Panc1 (cell line): ENCODE measurements at places on chromosomes 2 and 18.
A peak's percentile ranks its signal among the peaks of the same experiment; 100 is the strongest.

GRCh38 chr2:234345921-234346320 lies 151.0 kb downstream of the ARL4C start:
- no peaks in the 10 kb centered on the region; the same call in 1 of the 2 replicates for H3K4me1 ChIP-seq
- H3K36me3 ChIP-seq: no peaks in the 10 kb centered on the region
- no peak for DNase-seq
- H3K27me3 ChIP-seq: no peaks in the 10 kb centered on the region

- H3K4me1 ChIP-seq: no peaks in the 10 kb centered on the region
- no peak overlapping the region for H3K4me3 ChIP-seq
- no peaks in the 10 kb centered on the region for H3K36me3 ChIP-seq
Measured at GRCh38 chr2:221370076-221370856, 201.8 kb downstream of the EPHA4 start.

GRCh38 chr2:238242731-238243495 lies 3.1 kb upstream of the HES6 start:
- H3K4me3 ChIP-seq: no peak overlapping the region
- no peaks in the 10 kb centered on the region for H3K36me3 ChIP-seq
- DNase-seq: no peak
- no peaks in the 10 kb centered on the region for H3K4me1 ChIP-seq
- H3K27me3 ChIP-seq: no peaks in the 10 kb centered on the region

- no peak overlapping the region for H3K4me3 ChIP-seq
- H3K36me3 ChIP-seq: no peaks in the 10 kb centered on the region
- H3K4me1 ChIP-seq: no peaks in the 10 kb centered on the region
- DNase-seq: no peak
- peaks cover 26% of the 10 kb centered on the region for H3K27me3 ChIP-seq
Measured at GRCh38 chr18:13211534-13211933, 7.0 kb upstream of the LDLRAD4 start.

DNA sequence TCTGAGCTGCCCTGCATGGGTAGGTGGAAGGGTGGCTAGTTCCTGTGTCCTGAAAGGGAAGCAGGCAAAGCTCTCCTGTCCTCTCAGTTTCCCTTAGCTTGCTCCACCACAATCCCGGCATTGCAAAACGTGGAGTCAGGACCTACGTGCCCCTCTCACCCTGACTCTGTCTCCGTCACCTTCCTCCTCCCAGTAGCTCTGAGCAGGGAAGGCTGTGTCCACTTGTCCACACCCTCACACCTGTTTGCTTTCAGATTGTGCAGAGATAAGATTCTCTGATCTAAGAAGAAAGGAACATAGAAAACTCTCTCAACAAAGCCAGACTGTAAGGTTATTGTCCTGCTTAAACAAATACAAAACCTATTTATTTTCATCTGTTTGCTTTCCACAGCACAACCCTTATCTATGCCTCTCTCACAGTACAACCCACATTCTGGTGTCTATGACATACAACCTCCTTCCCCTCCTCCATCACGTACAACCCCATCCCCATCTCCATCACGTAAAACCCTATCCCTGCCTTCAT lies 79.0 kb downstream of the ALPK2 start:
- no peaks in the 10 kb centered on the region for H3K27me3 ChIP-seq
- no peak for DNase-seq
- H3K27ac ChIP-seq: no peak overlapping the region
- no peaks in the 10 kb centered on the region for H3K36me3 ChIP-seq
- no peak overlapping the region for H3K4me3 ChIP-seq

DNA sequence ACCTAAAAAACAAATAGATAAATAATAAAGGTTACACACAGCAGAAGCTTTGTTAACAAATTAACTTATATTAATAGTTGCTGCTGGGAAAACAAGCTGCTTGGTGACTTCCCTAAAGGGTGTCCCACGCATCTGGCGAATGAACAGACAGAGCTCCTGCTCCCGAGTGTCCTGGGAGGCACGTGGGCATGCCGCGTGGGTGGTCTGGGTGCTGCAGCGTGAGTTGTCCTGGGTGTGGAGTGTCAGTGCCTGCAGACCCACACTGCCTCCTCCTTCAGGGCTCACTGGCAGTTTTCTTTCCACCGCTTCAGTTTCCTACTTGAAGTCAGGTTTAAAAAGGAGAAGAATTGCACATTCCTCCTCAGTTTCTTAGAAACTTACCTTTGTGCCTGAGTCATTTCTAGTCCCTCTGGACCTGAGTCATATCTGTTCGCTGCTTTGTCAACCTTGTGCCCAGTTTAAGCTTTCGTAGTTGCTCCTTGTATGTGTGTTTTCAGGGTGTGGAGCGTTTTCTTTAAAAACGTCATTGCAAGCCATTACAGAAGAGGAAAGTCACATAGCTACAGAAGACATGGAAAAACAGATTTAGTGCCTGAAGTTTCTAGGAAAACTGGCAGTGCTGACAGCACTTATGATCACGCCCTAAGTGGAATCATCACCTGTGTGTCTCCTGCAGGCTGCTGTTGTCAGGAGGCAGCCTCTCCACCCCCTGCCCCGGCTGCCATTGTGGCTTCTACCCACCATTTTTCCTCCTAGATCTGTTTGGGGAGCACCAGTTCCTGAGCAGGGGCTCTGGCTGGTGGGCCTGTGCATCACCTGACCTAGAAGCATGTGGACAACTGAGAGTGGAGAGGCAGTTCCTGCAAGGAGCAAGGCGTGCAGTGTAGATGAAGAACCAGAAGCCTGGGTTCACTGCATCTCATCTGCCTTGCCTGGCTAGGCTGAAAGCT lies 24.5 kb downstream of the IMPA2 start:
- no peak overlapping the region for H3K27ac ChIP-seq
- H3K4me3 ChIP-seq: no peak overlapping the region
- no peaks in the 10 kb centered on the region for H3K36me3 ChIP-seq
- no peaks in the 10 kb centered on the region for H3K27me3 ChIP-seq
- DNase-seq: no peak

- peaks cover 2% of the 10 kb centered on the region; the same call in 1 of the 2 replicates for H3K36me3 ChIP-seq
- H3K4me1 ChIP-seq: no peaks in the 10 kb centered on the region
- H3K27ac ChIP-seq: no peak overlapping the region
- H3K27me3 ChIP-seq: no peaks in the 10 kb centered on the region
- DNase-seq: no peak
Measured at GRCh38 chr2:138572318-138572717, 70.7 kb downstream of the SPOPL start.

DNA sequence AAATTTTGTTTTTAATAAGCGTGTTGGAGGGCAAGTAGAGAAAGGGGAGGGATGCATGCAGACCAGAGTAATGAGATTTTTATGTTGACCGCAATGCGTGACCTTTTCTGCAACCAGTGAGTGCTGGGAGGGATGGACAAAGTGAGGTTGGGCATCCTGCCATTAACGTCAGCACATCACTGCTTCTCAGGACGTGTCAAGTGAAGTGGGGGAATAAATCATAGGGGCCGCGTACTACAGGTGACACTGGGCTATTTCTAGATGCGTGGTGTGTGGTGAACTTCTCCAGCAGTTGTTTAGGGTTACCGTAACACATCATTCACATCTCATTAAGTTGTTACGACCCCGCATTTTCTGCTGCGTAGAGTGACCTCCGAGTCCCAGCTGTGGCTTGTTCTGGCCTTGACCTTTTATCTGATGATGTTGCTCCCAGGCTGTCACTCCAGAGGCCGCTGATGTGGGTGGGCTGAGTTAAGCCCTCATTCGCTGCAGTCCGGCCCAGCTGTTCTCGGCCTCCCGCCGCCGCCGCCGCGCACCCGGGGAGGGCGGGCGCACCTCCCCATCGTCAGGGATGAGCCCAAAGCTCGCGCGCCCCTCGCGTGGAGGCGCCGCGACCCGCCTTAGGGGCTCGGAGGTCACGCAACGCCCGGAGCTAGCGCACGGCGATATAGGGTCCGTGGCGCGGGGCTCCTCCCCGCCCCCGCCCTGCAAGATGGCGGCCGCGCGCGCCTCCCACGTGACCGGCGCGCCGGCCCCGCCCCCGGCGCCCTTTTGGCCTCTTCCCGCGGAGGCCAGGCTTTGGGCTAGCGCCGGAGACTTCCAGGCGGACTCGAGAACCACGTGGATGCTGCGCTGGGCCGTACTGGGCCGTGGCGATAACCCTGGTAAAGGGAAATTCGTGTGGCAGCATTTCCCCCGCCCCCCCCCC lies 3.5 kb downstream of the ZCCHC2 start:
- H3K27ac ChIP-seq: peak overlapping the region; percentile 94
- no peaks in the 10 kb centered on the region for H3K27me3 ChIP-seq
- no peak for DNase-seq
- peaks cover 14% of the 10 kb centered on the region for H3K4me1 ChIP-seq

DNA sequence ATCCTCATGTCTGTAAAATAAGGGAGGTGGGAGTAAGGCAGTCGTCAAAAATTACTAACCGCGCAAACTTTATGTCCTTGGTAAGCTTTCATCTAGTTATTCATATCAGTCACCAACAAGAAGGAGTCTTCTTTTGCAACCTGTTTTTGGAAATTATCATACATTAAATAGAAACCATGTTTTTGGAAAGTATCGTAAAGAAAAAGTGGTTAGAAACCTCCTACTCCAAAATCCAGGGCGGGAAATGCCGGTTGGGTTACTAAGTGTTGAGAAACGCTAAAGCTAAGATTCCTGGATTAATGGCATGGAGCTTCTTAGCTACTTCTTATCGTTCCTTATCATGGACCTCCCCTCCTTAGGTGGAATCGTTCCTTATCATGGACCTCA lies 778 bp downstream of the BBS5 start:
- no peaks in the 10 kb centered on the region for H3K4me1 ChIP-seq
- no peaks in the 10 kb centered on the region for H3K27me3 ChIP-seq
- H3K36me3 ChIP-seq: peaks cover 2% of the 10 kb centered on the region; the same call in 1 of the 2 replicates
- H3K27ac ChIP-seq: peak overlapping the region; percentile 80
- no peak for DNase-seq

GRCh38 chr2:38176619-38177021 lies 100.7 kb upstream of the CYP1B1 start:
- no peak overlapping the region for H3K27ac ChIP-seq
- no peaks in the 10 kb centered on the region for H3K36me3 ChIP-seq
- no peak for DNase-seq
- no peaks in the 10 kb centered on the region for H3K4me1 ChIP-seq
- no peak overlapping the region for H3K4me3 ChIP-seq

DNA sequence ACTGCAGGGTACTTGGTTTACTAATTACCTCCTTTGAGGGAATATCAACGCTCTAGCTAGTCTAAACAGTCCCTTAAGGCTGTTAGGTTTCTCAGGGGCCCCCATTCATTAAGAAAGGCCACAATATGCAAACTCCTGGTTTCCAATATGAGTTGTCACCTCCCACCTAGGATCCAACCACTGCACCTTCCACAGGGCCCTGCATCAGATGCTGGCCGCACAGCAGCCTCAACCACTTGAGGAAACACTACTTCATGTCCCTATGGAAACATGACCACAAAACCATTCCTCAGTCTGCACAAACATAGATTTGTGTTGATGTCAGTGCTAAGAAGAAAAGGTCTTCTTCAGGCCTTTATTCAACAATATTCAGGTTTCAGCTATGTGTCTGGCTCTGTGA lies 40.9 kb downstream of the STAT4 start:
- no peak overlapping the region for H3K4me3 ChIP-seq
- H3K4me1 ChIP-seq: no peaks in the 10 kb centered on the region
- H3K36me3 ChIP-seq: no peaks in the 10 kb centered on the region
- H3K27me3 ChIP-seq: peaks cover 2% of the 10 kb centered on the region; the same call in 1 of the 2 replicates
- no peak for DNase-seq

DNA sequence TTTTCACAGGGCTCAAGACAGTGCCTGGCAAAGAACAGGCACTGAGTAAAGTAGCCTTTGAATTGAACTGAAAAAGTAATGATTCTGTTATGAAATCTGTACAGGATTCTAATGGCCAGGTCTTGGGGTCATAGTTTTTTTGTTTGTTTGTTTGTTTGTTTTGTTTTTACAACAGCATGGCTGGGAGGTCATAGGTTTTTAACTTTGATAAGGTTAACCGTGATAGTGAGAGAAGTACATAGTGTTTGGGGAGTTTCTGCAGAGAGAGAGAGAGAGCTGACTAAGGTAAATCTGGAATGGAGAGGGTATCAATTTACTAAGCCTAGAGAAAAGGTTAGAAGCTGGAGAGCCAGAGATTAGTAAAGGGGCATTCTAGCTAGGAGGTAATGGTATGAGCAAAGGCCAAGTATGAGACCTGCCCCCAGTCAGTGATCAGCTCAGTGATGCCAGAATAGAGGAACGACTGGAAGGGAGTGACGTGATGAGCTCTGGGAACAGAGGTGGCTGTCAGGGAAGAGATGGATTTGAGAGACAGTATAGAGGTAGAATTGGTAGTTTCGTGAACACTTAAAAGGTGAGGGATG lies 25.9 kb downstream of the XRCC5 start:
- H3K4me3 ChIP-seq: no peak overlapping the region
- H3K36me3 ChIP-seq: peaks cover 80% of the 10 kb centered on the region
- no peaks in the 10 kb centered on the region for H3K27me3 ChIP-seq
- H3K4me1 ChIP-seq: no peaks in the 10 kb centered on the region

- no peak overlapping the region for H3K27ac ChIP-seq
- H3K36me3 ChIP-seq: no peaks in the 10 kb centered on the region
- no peaks in the 10 kb centered on the region for H3K4me1 ChIP-seq
- DNase-seq: no peak
Measured at GRCh38 chr2:79619442-79619841, 106.6 kb downstream of the CTNNA2 start.

- no peak overlapping the region for H3K4me3 ChIP-seq
- H3K36me3 ChIP-seq: no peaks in the 10 kb centered on the region
- H3K27ac ChIP-seq: no peak overlapping the region
- no peaks in the 10 kb centered on the region for H3K27me3 ChIP-seq
- no peaks in the 10 kb centered on the region for H3K4me1 ChIP-seq
Measured at GRCh38 chr2:68516051-68516955, 48.9 kb downstream of the APLF start.

GRCh38 chr2:60148716-60149115 lies 404.7 kb downstream of the BCL11A start:
- no peaks in the 10 kb centered on the region for H3K4me1 ChIP-seq
- DNase-seq: no peak
- no peak overlapping the region for H3K4me3 ChIP-seq
- H3K27me3 ChIP-seq: peaks cover 4% of the 10 kb centered on the region; the same call in 1 of the 2 replicates
- H3K27ac ChIP-seq: no peak overlapping the region
- no peaks in the 10 kb centered on the region for H3K36me3 ChIP-seq

- H3K27ac ChIP-seq: no peak overlapping the region
- H3K4me3 ChIP-seq: no peak overlapping the region
- no peaks in the 10 kb centered on the region for H3K4me1 ChIP-seq
Measured at GRCh38 chr18:2896990-2897389, 50.2 kb downstream of the EMILIN2 start.

DNA sequence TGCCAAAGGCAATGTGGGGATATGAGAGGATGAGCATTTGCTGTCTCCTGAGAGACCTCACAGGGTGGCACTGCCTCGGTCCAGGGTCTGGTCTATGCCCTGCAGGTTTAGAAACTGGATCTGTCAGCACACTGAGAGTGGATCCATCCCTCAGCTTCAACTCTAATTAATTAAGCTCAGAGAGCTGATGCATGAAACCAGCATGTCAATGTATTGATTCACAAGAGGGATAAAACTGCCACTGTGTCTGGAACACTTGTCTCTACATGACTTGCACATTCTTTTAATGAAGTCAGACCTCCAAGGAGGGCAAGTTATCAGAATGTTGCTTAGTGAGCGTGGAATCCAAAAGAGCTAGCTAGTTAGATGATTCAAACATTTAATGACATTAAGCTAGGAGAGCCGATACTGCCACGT lies 22.5 kb upstream of the POLE4 start:
- H3K4me1 ChIP-seq: no peaks in the 10 kb centered on the region
- no peak for DNase-seq
- no peak overlapping the region for H3K4me3 ChIP-seq
- H3K27ac ChIP-seq: no peak overlapping the region

- no peak for DNase-seq
- H3K4me1 ChIP-seq: no peaks in the 10 kb centered on the region
- H3K27ac ChIP-seq: no peak overlapping the region
- H3K36me3 ChIP-seq: no peaks in the 10 kb centered on the region
Measured at GRCh38 chr2:86025229-86025820, 80.4 kb downstream of the POLR1A start.

GRCh38 chr2:117349687-117350086 lies 464.8 kb upstream of the DDX18 start:
- DNase-seq: no peak
- H3K27me3 ChIP-seq: no peaks in the 10 kb centered on the region
- no peak overlapping the region for H3K4me3 ChIP-seq
- no peak overlapping the region for H3K27ac ChIP-seq
